Chondrocyte (in vitro differentiated cells): ENCODE measurements at places on chromosomes 3 and 15. TPM values are rescaled to one million over a fixed set of nuclear protein-coding genes. Genes with fewer than 3 reads are reported as not detected.

DNA sequence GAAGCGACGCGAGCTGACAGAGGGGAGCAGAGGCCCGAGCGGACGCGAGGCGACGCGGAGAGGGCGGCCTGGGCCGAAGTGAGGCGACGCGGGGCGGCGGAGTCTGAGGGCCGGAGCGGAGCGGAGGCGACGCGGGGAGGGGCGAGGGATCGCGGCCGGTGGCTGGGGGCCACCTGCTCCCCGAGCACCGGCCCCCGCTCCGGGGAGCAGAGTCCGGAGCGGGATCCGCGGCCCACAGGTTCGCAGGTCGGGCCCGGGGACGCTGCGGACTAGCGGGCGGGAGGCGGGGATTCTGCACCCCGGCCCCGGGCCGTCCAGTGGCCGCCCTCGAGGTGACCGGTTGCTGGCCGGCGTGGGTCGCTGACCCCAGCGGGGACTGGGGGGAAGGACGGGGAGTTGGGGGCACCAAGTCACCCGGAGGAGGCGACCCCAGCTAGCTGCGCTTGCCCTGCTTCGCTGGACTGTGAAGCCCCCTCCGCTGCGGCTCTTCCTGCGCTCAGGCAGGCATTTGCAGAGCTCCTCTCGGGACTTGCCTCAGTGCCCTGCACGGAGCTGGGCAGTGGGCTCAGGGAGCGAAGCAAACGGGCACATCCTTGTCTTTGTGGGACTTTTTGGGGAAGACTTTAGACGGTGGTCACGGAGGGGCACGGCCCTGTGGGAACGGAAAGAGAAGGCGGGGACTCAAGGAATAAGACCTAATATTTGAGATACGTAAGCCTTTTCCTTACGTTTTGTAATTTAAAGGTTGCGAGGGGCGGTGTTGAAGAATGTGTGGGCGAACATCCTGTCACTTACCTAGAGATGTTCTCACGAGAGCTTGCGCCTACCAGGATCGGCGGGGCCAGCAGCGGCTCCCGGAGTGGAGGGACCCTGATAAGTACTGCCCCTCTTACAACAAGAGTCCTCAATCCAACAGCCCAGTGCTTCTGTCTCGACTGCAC, 566 bp downstream of the HMCES start:
- peak overlapping the region; percentile 96 for H3K4me3 ChIP-seq

GPR87 gene
- total RNA-seq: not detected in 3 replicates

TCTA gene
- total RNA-seq: 22.5 to 54.8 TPM (median 23.4 TPM) in 3 replicates

DNA sequence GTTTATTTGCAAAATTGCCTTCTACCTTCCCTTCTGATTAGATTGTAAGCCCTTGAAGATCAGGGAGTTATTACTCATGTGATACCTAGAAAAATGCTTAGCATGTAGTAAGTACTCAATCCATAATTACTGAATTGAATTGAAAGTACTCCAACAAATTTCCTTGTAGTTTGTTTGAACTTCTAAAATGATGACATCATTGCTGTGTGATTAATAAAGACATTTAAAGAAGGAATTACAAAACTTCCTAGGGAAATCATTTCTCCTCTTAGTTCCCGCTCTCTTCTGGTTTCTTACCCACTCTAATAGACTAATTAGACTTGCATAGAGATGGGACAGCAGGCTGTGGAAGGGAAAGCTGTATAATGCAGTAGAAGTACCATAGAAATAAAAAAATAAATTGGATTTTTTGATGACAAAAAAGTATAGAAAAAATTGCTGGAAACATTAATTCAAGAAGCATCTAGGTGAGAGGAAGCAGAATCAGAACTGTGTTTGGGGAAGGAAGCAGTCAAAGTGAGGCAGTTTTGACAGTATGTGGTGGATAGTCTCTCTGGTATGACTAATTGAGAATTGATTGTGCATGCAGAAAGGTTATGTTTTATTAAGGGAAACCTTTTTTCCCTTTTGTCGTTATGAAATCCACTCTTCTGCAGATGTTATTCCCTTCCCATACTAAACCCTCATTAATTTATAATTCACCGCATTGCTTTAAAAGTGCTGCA, 93.0 kb downstream of the ALCAM start:
- H3K27me3 ChIP-seq: no peaks in the 10 kb centered on the region
- no peaks in the 10 kb centered on the region for H3K36me3 ChIP-seq
- no peak overlapping the region for H3K27ac ChIP-seq
- DNase-seq: no peak
- no peak overlapping the region for H3K4me3 ChIP-seq

DNA sequence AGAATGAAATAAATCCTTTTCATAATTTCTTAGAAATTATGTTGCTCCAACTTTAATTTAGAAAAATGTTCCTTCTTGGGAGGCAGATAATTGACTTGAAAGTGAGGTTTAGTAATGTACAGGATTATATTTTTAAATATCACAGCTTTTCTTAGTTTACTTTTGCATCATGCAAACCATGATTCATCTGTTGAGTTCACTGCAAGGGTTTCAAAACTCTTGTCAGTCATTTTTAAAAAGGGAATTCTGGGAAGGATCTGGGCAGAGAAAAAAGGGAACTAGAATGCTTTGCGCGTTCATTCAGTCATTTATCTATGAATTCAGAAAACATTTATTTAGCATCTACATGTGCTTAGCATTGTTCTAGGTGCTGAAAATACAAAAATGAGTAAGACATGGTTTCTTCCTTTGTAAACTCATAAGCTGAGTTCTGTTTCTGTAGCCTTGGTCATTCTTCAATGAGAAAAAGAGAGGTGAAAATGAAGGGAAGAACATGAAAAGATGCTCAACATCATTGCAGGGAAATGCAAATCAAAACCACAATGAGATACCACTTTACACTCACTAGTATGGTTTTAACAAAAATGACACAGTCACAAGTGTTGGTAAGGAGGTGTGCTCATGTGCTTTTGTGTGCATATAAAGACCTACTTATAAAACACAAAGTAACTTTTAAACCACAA, 209.1 kb downstream of the NR1D2 start:
- DNase-seq: no peak
- peaks cover 15% of the 10 kb centered on the region for H3K4me1 ChIP-seq
- H3K27ac ChIP-seq: no peak overlapping the region

- H3K4me1 ChIP-seq: no peaks in the 10 kb centered on the region
- no peaks in the 10 kb centered on the region for H3K27me3 ChIP-seq
- no peak overlapping the region for H3K4me3 ChIP-seq
- H3K27ac ChIP-seq: no peak overlapping the region
- H3K36me3 ChIP-seq: no peaks in the 10 kb centered on the region
Measured at GRCh38 chr15:92226020-92226612, 167.6 kb upstream of the ST8SIA2 start.

DNA sequence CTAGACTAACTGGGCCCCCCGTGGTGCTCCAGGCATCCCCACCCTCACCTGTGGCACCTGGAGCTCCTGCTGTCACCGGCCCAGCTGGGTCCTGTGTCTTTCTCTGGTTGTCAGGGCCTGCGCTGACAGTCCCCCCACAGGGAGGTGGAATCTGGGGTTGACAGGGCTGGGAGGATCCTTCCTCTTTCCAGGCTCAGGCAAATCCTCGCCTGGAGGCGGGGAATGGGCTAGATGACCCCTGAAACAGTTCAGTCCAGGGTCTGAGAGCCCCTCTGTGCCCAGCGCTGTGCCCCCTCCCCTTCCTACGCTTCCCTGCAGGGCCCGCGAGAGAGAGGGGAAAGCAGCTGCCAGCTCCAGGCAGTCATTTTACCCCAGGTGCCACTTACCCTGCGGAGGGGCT, 50.1 kb upstream of the MCF2L2 start:
- peaks cover 5% of the 10 kb centered on the region for H3K4me1 ChIP-seq
- H3K4me3 ChIP-seq: no peak overlapping the region
- H3K27me3 ChIP-seq: peaks cover 8% of the 10 kb centered on the region
- no peak for DNase-seq
- H3K27ac ChIP-seq: no peak overlapping the region

DNA sequence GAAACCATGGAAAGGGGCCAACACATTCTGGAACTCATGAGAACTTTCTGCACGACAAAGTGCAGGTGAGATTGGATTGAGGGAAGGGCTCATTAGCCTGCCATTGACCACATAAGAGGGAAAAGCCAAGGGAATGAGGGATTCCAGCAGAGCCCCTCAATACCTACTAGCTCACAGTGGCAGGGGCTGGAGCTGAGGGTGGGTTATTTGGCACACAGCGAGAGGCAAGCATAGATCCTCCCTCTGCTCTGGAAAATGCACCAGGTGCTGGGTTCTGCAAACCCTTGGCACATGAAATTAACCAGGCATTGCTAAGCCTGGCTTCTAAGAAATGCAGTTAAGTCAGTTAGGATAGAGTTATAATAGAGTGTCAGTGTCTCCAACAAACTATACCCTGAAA, 60.8 kb downstream of the IL16 start:
- H3K27me3 ChIP-seq: peaks cover 6% of the 10 kb centered on the region
- DNase-seq: no peak
- H3K27ac ChIP-seq: no peak overlapping the region
- peaks cover 9% of the 10 kb centered on the region for H3K4me1 ChIP-seq

GRCh38 chr3:162134571-162134970, 638.0 kb downstream of the OTOL1 start:
- H3K36me3 ChIP-seq: no peaks in the 10 kb centered on the region
- H3K4me1 ChIP-seq: peaks cover 4% of the 10 kb centered on the region
- H3K4me3 ChIP-seq: no peak overlapping the region
- H3K27ac ChIP-seq: no peak overlapping the region

DNA sequence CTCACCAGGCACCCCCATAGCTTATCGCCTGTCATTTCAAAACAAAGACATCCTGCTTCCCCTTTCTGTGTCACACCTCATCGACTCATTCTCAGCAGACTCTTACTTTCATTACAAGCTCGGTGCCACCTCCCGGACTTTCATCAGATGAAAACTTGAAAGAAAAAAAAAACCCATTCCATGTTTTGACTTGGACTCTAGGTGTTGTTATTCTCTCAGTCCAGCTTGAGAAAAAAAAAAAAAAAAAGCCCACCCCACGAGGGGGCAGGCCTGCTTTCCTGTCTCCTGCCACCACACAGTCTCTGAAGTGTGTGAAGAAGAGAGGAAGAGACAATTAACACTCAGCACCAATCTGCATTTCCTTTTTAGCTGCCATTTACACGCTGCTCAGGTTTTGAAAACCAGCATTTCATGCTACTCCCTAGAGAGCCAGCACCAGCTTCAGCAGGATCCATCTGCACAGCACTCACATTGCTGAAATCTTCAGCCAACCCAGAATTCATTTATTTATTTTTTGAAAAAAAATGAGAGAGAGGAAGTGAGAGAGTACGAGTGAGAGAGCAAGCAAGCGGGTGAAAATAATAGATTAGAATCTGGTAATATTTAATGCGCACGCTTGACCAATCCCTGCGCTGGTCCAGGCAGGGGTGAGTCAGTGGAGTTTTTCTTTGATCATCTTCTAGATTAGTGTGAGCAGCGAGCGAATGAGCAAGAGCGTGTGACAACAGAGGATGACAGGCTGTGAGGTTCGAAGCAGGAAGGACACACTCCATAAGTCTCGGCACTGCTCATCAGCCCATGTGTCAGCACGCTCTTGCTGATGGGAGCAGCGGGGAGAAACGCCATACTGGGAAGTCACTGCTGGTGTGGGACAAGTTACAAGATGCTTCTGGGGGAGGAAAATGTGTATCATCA, 23.5 kb downstream of the ZNF80 start:
- no peak overlapping the region for H3K4me3 ChIP-seq
- H3K36me3 ChIP-seq: no peaks in the 10 kb centered on the region
- DNase-seq: no peak
- peak overlapping the region; percentile 8 for H3K27ac ChIP-seq

DNA sequence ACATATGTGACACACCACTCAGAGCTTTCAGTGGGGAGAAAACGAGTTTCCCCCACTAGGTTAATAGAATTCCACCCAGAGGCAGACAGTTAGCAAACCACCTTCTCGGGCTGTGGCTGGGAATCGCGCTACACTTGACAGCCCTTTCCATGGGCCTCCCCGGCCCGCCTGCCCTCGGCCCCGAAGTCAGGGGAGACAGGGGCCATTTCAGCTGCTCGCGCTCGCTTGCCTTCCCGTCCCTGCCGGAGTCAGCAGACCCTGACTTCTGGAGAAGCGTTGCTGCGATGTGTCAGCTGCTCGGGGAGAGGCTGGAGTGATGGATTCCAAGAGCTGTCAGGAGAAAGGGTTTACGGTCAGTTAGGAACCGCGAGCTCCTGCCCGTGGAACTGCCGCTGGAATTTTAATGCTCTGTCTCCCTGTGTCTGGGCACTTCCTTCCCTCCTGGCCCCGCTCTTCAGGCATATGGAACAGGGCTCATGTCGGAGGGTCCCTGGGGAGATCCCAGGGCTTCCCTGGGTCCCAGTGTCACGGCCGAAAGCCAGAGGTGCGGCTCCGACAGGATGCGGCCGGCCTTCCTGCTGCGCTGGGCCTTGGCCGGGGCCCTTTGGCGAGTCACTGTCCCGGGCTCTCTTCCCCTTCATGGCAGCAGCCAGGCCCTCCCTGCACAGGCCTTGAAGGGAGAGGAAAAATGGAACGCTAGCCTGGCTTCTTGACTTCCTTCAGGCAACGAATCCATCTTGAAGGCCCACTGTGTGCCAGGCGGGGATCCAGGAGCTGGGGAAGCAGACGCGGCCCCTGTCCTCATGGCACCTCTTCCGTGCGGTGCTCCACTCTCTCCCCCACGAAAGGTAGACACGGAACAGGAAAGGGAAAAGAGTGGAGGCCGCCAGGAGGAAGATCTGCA, 38.4 kb upstream of the VPS8 start:
- no peaks in the 10 kb centered on the region for H3K36me3 ChIP-seq
- peaks cover 13% of the 10 kb centered on the region for H3K27me3 ChIP-seq
- H3K4me1 ChIP-seq: peaks cover 18% of the 10 kb centered on the region

TMEM212 gene
- not detected in 3 replicates for total RNA-seq

DNA sequence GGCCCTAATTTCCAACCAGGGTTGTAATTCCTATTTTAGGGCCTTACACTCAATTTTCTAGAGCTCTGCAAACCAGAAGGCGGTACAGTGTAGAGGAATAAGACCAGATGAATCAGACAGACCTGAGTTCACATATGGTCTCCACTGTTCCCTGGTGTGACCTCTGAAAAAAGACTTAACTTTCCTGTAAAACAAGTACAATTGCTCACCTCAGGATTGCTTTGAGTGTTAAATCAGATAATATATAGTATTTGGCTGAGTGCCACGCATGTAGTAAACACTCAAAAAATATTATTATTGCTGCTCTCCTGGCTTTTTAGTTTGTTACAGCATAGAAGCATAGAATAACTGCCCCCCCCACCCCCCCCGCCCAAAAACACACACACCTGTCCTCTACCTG, 51.0 kb upstream of the STT3B start:
- no peak for DNase-seq
- H3K27me3 ChIP-seq: peaks cover 12% of the 10 kb centered on the region
- peaks cover 4% of the 10 kb centered on the region for H3K36me3 ChIP-seq
- H3K4me3 ChIP-seq: no peak overlapping the region

- no peak for DNase-seq
- H3K36me3 ChIP-seq: no peaks in the 10 kb centered on the region
- no peaks in the 10 kb centered on the region for H3K27me3 ChIP-seq
Measured at GRCh38 chr3:107560166-107560565, 37.4 kb downstream of the BBX start.

DNA sequence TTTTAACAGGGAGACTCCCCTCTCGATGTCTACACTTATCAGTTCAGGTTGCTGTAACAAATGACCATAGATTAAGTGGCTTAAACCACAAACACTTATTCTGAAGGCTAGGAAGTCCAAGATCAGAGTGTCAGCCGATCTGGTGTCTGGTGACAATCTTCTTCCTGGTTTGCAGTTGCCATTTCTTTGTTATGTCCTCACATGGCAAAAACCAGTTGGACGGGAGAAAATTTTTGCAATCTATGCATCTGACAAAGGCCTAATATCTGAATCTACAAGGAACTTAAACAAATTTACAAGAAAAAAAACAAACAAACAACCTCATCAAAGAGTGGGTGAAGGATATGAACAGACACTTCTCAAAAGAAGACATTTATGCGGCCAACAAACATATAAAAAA, 116.9 kb upstream of the FOXB1 start:
- no peak overlapping the region for H3K27ac ChIP-seq
- H3K36me3 ChIP-seq: no peaks in the 10 kb centered on the region
- H3K27me3 ChIP-seq: peaks cover 5% of the 10 kb centered on the region
- H3K4me3 ChIP-seq: no peak overlapping the region
- DNase-seq: no peak
- no peaks in the 10 kb centered on the region for H3K4me1 ChIP-seq

ARGFX gene
- total RNA-seq: not detected in 3 replicates

EFHB gene
- 0.37 to 1.6 TPM (median 1.0 TPM) in 3 replicates for total RNA-seq
